ENCODE measurements at places on chromosomes 4 and X.

- DNase-seq = no peak
These were observed 18.5 kb downstream of the CC2D2A start for GRCh38 chr4:15488136-15488535.

DNA sequence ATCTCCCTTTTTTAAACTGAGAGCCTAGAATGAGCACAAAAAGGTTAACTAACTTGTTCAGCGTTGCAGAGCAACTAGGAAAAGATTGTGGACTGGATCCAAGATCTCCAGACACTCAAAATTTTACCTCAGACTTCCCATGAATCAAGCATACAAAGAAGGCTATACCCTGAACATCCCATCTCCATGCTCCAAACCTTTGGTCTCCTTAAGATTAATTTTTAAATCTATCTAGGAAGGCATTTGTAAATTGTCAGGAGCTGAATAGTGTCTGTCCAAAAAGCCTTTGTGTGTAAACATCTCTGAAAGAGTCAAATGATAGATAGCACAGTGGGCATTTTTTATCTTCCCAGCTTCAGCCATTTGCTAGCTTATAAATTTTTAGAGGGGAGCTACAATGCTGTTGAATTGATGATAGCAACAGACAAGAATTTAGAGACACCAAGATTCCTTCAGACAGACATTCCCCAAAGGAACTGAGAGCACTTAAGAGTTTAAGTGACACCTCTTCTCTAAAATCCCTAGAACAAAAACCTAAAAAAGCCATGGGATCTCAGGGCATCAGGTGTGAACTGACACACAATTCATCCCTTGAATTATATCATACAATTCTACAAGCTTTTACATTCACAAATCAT, 480.8 kb upstream of the FAM241A start:
- no peak for DNase-seq

DNA sequence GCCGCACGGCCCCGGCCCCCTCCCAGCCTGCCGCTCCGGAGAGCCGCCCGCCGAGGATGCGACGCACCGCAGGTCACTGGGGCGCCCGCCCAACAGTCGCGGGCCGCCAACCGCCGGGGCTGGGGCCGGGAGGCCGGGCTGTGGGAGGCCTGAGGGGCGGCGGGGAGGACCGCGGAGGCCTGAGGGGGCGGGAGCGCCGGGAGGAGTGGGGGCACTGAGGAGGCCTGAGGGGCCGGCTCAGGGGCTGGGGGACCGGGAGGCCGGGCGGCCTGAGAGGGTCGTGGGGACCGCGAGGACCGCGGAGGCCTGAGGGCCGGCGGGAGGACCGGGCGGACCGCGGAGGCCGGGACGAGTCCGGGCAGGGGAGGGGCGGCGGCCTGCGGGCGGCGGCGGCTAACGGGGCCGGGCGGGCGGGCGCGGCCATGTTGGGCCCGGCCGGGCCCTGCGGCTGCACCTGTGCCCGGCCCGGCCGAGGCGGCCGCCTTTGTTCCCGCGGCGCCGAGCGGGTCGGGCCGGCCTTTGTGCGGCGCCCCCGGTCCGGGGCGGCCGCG, 353 bp downstream of the NSD2 start:
- no peak for DNase-seq

DNA sequence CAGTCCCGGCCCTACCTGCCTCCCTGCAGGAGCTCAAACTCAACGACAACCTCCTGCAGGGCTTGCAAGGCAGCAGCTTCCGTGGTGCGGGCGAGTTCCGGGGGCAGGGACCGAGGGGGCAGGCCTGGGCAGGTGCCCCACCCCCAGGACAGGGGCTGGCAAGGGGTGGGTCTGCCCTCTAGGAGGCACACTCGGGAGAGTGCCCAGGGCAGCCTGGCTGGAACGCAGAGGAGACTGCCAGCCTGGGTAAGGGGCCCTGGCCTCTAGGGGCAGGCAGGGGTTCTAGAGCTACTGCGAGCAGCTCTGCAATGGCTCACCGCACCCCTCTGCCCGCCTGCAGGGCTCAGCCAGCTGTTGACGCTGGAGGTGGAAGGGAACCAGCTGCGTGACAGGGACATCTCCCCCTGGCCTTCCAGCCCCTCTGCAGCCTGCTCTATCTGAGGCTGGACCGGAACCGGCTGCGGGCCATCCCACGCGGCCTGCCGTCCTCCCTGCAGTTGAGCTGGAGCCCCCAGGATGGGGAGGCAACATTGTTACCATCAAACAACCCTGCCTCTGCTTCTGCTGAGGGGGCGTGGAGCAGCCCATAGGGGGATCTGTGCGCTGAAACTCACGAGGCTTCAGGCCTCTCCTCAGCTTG, 12.1 kb upstream of the HAUS7 start:
- DNase-seq = no peak

DNA sequence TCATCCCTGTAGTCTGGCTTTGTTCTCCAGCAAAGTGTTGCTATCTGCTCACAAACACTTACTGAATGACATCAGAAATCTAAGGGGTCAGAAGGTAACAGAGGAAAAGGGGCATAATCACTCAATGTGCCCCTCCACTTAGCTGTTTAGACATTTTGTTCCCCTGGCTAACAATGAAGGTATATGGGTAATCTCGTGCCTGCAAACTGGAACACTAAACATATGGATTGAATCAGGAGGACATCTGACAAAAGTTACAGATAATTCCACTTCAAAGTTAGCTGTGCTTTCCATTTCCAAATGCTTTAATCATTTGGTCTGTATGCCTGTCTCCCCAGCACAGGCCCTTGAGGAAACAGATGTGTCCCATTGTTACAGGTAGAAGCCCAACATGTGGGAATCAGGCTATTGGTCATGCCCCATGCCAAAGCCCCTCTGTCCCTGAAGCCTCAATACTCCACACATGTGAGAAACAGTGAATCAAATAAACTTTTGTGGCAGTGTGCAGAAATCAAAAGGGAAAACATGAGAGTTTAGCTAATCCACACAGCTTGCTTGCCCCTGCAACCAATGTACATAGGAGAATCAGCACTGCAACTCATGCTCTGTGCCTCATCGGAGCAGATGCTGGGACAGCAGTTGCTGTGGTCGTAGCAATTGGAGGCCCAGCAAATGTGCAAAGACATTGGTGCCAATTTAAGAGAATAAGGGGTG, 111.7 kb downstream of the RNF150 start:
- DNase-seq = no peak

DNA sequence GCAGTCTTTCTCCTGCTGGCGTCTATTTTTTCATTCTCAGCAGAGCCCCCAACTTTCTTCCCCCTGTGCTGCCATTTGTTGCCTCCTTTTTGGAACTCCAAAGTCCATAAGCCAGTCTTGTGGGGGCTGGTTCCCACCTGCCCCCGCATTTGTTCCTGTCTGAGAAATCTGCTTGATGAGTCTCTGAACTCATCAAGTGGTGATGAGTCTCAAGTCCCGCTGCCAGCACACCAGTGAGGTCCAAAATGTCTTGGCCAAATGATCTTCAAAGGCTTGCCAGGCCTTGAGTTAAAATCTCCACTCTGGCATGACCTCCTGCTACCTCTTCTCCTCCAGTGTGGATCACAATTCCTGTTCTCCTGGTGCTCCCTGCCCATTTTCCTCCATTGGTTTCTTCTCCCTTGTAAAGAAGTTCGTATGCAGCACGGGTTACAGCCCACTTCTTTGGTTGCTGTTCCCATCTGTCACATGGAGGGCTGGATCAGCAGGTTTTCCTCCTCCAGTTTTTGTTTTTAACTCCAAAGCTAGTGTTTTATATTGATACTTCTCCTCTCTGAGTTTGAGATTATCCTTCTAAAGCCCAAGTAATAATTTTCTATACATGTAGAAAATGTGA, 72.7 kb upstream of the LIMCH1 start:
- no peak for DNase-seq

DNA sequence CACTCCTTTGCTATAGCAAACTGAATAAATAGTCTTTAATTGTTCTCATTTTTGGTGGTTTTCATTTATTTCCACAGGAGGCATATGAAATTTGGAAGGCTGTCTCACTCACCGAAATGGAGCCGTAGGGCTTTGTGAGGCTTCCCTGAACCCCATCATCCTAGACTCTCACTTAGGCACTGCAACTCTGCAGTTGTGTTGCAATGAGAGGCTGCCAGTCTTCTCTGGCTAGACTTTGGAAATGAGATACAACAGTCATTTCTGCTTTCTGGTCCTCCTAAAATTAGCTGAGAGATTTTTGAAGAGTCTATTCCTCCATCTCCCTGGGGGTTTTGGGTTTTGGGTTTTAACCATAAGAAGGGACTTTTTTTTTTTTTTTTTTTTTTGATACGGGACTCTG, 146.5 kb downstream of the SH3BGRL start:
- DNase-seq = no peak

DNA sequence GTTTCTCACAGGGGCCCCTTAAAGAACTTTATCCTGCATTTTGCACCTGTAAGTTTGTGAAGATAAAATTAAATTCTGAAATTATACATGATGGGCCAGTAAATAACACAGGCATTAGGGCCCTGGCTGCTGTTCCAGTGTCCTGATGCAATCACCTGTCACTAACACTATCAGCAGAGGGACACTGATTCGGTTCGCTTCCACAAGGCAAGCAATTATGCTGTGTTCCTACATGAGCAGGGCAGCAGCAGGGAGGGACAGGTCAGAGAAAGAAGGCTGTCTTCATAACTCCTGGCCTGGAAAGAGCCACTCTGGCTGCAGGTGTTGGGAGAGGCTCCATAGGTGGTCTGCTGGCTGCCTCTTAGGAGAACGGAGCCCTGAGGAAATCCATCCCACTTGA, 487.3 kb downstream of the MID1IP1 start:
- no peak for DNase-seq

GRCh38 chrX:68822641-68823410, 6.0 kb upstream of the EFNB1 start:
- DNase-seq = no peak

- no peak for DNase-seq
These were observed 68.6 kb downstream of the PRSS12 start for GRCh38 chr4:118284169-118284568.

Measured in stimulated activated CD4-positive, alpha-beta T cell treated with anti-CD3 and anti-CD28 coated beads, Interleukin-1b, Interleukin-23, amount 100 ng/mL, for 1 hour (primary cell).